ENCODE measurements at places on chromosomes 3 and 15. TPM values are rescaled to one million over a fixed set of nuclear protein-coding genes. Genes with fewer than 3 reads are reported as not detected.

- DNase-seq: no peak
- no peak overlapping the region for H3K4me3 ChIP-seq
- no peaks in the 10 kb centered on the region for H3K36me3 ChIP-seq
- H3K27me3 ChIP-seq: no peaks in the 10 kb centered on the region
Observed at GRCh38 chr3:126293370-126294082, 63.7 kb downstream of the KLF15 start.

- no peaks in the 10 kb centered on the region for H3K4me1 ChIP-seq
- DNase-seq: no peak
- no peaks in the 10 kb centered on the region for H3K36me3 ChIP-seq
- H3K27ac ChIP-seq: peak overlapping the region; percentile 73
- H3K27me3 ChIP-seq: no peaks in the 10 kb centered on the region
- H3K4me3 ChIP-seq: peak overlapping the region; percentile 60
Observed at GRCh38 chr3:15064299-15064834, 748 bp downstream of the MRPS25 start.

GRCh38 chr3:173702561-173702960 lies 305.0 kb downstream of the NLGN1 start:
- H3K27me3 ChIP-seq: no peaks in the 10 kb centered on the region
- H3K4me1 ChIP-seq: no peaks in the 10 kb centered on the region
- H3K36me3 ChIP-seq: no peaks in the 10 kb centered on the region
- DNase-seq: no peak
- H3K27ac ChIP-seq: no peak overlapping the region

Gene GP5
- not detected for total RNA-seq
